ENCODE measurements at places on chromosomes 11 and 22.

DNA sequence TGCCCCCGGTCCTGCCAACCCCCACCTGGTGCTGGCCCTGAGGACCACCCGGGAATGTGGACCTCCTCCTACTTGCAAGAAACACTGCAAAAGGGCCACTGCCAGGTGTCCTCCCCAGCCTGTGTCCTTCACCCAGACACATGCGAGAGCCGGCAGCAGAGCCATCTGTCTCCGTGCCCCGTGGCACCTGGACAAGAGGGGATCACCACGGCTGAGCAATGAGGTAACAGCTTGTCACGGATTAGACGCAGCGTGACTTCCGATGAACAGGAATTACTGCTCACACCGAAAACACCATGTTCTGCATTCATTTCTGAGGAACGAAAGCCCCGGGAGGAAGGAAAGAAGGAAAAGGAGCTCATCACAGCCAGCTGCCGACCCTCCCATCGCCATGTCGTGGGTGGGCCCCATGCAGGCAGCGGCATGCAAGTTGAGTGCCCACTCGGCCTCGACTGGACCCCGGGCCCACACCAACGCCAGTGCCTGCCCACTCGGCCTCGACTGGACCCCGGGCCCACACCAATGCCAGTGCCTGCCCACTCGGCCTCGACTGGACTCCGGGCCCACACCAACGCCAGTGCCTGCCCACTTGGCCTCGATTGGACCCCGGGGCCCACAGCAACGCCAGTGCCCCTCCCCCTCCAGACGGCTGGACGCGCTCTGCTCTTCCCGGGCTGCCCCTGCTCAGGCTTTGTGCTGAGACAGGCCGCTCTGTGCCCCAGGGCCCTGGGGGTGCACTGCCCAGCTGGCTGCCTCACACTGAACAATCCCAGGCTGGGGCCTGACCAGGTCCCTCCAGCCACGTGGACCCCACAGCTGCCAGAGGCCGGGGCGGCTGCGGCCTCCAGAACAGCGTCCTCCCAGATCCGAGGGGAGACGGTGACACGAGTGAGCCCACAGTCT, 22.0 kb downstream of the CHID1 start:
- no peak for DNase-seq

- DNase-seq = no peak
Measured at GRCh38 chr11:101010899-101011298, 118.7 kb downstream of the PGR start.

DNA sequence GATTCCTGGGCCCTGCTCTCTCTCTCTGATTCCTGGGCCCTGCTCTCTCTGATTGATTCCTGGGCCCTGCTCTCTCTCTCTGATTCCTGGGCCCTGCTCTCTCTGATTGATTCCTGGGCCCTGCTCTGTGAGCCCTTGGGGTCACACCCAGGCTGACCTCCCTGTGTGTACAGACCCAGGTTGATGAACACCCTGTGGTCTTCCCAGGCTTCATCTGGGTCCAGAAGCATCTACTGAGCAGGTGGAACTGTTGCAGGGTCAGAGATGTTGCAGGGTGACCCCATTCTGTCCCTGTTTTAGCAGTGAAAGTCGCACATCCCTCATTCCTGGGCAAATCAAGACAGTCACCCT, 16.3 kb upstream of the GDPD5 start:
- no peak for DNase-seq

GRCh38 chr22:48660790-48661740, 1166.6 kb downstream of the BRD1 start:
- no peak for DNase-seq

GRCh38 chr11:23569547-23569946, 709.3 kb upstream of the CCDC179 start:
- DNase-seq = no peak

GRCh38 chr11:64804346-64805210, 1.6 kb upstream of the MAP4K2 start:
- DNase-seq = no peak

GRCh38 chr22:48938741-48939140, 888.9 kb downstream of the BRD1 start:
- no peak for DNase-seq

GRCh38 chr11:2298795-2299761, 2.6 kb downstream of the C11orf21 start:
- no peak for DNase-seq

DNA sequence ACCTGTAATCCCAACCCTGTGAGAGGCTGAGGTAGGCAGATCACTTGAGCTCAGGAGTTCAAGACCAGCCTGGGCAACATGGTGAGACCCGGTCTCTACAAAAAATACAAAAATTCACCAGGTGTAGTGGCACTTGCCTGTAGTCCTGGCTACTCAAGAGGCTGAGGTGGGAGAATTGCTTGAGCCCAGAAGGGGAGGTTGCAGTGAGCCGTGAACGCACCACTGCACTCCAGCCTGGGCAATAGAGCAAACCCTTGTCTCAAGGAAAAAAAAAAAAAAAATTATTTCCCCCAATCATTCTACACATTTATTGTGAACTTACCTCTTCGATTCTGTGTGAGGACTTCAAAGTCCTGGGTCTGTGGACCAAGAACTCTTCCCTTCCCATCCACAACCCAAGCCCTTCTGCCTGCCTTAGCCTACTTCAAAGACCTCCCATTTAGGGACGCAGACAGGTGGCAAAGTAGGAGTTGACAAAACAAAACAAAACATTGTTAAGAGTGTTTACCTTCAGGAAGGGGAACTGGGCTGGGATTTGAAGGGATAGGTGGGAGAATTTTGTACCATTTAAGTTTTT, 3.8 kb upstream of the WEE1 start:
- no peak for DNase-seq

DNA sequence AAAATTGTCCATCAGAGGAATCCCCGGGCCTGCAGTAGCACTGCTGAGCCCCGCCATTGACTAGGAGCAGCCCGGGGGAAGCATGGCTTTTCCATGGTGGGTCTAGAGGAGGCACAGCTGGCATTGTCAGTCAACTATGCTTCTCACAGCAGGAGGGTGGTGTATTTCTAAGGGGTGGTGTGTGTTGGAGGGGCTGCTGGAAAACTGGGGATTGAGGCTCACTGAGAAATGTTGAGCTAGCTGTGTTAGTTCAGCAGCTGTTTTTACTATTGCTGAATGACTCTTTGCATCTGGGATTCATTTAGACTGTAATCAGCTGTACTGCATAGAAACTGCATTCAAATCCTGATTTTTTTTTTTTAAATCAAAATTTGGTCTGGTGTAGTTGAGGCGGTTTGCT, 5.6 kb downstream of the DDX10 start:
- no peak for DNase-seq

GRCh38 chr11:82462608-82463242, 270.9 kb downstream of the FAM181B start:
- no peak for DNase-seq

GRCh38 chr22:35921777-35922176, 106.8 kb downstream of the RBFOX2 start:
- no peak for DNase-seq

GRCh38 chr11:131281316-131281715, 89.1 kb upstream of the NTM start:
- DNase-seq = no peak

GRCh38 chr22:39960791-39961746, 872 bp downstream of the TMA7B start:
- DNase-seq = no peak

DNA sequence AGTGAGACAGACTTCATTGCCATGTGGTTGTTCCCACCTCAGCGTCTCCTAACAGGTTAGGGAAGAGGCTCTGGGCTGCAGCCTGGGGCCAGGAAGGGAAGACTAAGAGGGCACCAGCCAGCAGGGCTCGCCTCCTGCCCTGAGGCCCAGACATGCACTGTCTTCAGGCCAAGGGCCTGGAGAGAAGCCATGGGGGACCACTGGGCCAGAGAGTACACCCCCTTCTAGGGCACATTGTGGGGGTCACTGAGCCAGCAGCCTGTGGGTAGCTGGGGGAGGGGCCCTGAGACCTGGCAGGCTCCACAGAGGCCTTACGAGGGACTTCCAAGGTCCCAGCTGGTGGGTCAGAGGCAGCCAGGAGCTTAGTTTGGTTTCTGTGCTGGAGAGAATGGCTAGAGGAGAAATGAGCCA, 25.0 kb upstream of the MYRF start:
- no peak for DNase-seq

DNA sequence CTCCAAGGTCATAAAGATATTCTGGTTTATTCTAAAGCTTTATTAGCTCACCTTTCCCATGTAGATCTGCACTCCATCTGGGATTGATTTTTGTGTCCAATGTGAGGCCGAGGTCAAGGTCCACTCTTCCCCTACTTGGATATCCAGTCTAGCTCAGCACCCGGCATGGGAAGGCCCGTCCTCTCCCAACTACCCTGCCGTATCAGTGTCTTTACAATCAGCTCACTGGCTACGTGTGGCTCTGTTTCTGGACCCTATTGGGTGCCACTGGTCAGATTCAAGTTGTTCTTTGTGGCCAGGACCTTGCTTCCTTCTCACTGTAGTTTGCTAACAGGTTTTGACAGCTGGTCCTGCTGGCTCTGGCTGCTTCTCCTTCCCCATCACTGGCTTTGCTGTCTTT, 30.9 kb downstream of the KCNQ1OT1 start:
- DNase-seq = no peak

DNA sequence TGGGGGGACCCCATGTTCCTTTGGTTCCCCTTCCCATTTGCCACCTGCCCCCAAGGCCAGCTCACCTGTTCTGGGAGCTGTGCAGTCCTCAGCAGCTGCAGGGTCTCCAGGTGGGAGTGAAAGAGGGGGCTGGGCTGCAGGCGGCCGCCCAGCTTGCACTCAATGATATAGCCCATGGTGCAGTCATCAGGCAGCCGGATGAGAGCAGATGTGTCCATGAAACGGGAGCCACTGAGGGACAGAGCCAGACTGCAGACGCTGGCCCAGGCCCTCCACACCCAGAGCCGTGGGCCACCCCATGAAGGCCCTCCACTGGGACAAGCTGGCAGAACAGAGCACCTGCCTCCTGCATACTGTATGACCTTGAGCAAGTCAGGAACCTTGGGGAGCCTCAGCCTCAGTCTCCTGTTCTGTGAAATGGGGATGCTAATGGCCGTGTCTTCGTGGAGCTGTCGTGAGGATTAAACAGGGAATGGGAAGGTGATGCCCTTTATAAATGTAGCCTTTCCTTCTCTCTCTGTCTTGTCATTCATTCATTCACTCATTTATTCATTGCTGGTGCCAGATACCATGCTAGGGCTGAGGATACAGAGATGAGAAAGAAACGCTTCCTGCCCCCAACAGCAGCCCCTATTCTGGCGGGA, 11.6 kb downstream of the MFNG start:
- DNase-seq = no peak
